IPS-NIHi11 (cell line): ENCODE measurements at places on chromosomes 6 and 20.

DNA sequence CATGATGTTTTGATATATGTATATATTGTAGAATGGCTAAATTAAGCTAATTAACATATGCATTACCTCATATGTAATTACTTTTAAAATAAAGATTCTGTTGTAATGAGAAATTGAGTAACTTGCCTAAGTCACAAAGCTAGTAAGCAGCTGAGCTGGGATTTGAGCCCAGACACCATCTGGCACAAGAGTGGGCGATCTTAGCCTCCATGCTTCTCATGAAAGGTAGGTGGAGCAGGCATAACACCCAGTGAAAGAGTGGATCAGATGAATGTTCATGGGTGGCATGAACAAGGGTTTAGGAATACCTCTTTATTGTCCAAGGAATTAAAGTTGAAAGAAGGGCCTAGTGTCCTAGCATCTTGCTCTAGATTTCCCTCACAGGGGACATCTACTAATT is 365.4 kb downstream of the TFAP2B start:
- DNase-seq: no peak

DNA sequence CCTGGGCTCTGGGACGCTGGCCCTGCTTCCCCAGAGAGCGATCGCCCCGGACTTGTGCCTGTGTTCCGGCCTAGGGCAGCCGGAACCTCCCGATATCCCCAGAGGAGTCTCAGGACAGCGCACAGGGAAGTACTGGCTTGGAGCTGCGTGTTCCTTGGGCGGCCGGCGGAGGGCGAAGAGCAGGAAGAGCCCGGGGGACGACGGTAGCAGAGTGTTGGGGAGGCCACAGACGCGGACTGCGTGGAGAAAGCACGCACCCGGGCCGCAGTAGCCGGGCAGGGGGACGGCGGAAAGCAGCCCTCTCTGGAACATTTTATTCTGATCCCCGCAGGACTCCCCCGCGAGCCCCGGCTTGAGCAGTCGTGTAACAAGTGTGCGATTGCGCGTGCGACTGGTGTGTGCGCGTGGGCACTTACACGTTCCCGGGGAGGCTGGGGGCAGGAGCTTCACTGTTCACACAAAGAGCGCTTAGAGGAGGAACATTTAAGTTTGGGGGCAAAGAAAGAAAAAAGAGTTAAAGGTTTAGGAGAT is 36.1 kb downstream of the NCR2 start:
- peak; percentile 46 for DNase-seq

- DNase-seq: no peak
These were observed 23.9 kb downstream of the ENTPD6 start for GRCh38 chr20:25219365-25219764.

- DNase-seq: no peak
These were observed 11.7 kb downstream of the ZBTB46 start for GRCh38 chr20:63819224-63819921.

DNA sequence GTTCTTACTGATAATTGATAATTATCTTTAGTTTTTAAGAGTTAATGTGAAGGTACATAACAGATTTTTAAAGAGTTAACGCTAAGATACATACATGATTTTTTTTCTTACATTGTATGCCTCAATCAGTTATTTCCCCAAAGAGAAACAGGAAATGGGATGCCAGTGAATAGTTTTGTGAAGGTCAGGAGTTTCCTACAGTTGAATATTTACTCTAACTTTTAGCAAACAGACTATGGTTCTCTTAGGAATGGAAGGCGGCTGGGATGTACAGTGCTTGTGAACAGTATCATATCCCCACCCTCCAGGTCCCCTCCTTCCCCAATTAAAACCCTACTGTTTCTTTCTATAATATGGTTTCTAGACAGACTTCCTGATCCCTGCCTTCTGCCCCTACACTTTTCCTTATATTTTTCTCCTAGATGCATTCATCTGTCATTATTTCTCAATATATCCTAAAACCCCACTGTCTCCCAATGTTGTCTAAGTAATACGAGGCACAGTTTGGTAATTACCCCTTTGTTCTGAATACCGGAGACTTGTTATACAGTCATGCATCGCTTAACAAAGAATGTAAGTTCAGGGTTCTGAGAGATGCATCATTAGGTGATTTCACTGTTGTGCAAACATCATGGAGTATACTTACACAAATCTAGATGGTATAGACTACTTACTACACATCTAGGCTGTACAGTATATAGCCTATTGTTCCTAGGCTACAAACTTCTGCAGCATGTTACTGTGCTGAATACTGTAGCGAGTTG is 29.2 kb downstream of the SLC35A1 start:
- no peak for DNase-seq
